IMR-90 (cell line): ENCODE measurements at places on chromosomes 16 and 17. TPM values are rescaled to one million over a fixed set of nuclear protein-coding genes. Genes with fewer than 3 reads are reported as not detected.

The HEXD gene
- 3.8 and 4.2 TPM in 2 replicates for total RNA-seq

The KIFC3 gene
- 38.3 and 48.6 TPM in 2 replicates for total RNA-seq

The RNU2-1 gene
- total RNA-seq: not detected in 2 replicates

The SMURF2 gene
- 736 and 774 TPM in 2 replicates for total RNA-seq

The CCL14 gene
- not detected in 2 replicates for total RNA-seq
